ENCODE measurements at places on chromosomes 12 and 14. TPM values are rescaled to one million over a fixed set of nuclear protein-coding genes. Genes with fewer than 3 reads are reported as not detected.

The KRT74 gene
- total RNA-seq = not detected

The SYNDIG1L gene
- total RNA-seq = not detected

The FBLN5 gene
- 7.9 TPM for total RNA-seq

The IQSEC3 gene
- total RNA-seq = 0.84 TPM

The PMEL gene
- total RNA-seq = not detected
